NCI-H1092 (cell line): ENCODE measurements at places on chromosomes 7 and 10.

- no peak for DNase-seq
Observed at GRCh38 chr10:128103229-128103714, 23.0 kb downstream of the MKI67 start.

GRCh38 chr7:27994639-27995038 is 186.0 kb downstream of the JAZF1 start:
- DNase-seq: peak; percentile 44

- no peak for DNase-seq
Observed at GRCh38 chr10:36171953-36172940, 530.2 kb upstream of the FZD8 start.

- DNase-seq: no peak
Observed at GRCh38 chr7:18721429-18721828, 225.9 kb downstream of the HDAC9 start.

GRCh38 chr10:5812283-5813090 is 747 bp downstream of the GDI2 start:
- no peak for DNase-seq

- no peak for DNase-seq
Observed at GRCh38 chr7:154338701-154339506, 286.7 kb downstream of the DPP6 start.

DNA sequence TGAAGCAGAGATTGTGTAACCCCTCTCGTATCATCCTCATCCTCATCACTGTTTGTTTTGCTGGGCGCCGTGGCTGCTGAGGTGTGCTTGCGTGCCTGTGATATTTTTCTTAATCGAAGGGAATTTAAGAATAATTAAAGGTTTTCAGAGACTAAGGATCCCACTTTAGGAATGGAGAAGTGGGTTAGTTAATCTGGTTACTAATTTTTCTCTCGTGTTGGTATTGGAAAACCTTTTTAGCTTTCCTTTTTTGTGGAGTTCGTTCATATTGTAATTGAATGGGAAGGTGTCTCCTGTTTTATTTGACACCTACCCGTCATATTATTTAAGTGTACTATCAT is 1.3 kb downstream of the UBN2 start:
- DNase-seq: no peak

DNA sequence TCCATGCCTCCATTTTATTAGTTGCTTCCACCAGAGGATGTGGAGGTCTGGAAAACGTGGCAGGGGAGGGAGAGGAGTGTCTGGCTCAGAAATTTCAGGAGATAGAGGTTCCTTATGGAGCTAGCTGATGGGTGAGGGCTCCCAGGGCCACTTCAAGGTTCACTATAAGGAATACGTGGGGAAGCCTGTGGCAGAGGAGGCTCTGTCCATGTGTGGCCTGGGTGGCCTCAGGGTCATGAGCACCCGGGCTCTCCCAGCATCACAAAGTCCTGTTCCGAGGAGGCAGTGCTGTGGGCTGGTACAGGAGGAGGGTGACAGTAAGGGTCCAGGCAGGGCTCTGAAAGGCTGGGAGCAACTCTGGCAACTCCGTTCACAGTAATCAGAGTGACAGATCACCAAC is 24.6 kb downstream of the ARHGAP22 start:
- DNase-seq: no peak

DNA sequence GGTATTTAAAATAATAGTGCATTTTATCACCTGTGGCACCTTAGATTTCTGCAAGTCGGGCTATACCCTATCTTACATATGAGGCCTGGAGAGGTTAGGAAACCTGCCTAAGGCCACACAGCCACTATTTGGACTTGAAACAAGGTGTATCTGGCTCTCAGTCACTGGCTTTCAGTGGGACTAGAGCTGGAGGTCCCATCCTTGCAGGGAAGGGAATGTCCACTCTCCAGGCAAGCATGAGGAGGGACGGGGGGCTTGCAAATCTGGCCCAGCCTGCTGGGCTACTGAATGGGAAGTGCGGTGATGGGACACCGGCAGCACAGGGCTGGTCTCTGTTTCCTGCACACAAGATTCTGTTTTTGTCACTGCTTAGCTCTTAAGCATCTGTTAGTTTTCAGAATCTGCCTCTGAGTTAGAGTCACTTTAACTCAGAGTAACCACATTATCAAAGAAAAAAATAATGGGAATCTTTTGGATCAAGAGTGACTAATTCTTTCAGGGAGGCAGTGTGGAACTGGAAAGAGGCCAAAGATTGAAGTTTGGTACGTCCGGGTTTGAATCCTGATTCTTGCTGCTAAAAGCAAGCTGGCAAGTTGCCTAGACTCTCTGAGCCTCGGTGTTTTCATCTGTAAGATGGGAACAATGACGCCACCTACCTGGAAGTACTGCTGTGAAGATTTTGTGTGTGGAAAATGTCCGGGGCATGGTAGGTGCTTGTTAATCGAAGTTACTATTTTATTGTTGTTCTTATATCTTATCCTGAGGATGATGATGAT is 33.8 kb upstream of the HABP2 start:
- no peak for DNase-seq

- no peak for DNase-seq
Observed at GRCh38 chr7:11252011-11252607, 278.4 kb downstream of the PHF14 start.

DNA sequence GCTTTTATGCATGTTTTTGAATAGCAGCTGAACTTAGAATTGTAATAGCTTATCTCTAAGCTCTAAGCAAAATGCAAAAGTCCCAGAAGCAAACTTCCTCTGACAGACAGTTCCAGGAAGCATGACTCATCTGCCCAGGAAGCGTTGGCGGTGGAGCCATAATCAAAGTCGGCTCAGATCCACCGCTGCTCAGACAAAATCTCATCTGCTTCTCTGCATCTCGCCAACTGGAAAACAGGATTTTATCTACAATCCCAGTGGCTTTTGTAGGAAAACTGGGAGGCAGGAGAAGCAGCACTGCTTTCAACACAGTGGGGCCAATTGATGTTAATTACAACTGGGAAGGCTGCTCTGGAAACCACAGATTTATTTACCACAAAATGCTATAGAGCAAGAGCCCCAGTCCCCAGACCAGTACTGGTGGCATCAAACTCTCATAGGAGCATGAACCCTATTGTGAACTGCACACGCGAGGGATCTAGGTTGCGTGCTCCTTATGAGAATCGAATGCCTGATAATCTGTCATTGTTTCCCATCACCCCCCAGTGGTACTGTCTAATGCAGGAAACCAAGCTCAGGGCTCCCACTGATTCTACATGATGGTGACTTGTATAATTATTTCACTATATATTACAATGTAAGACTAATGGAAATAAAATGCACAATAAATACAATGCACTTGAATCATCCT is 99.9 kb downstream of the CUBN start:
- no peak for DNase-seq

- no peak for DNase-seq
Observed at GRCh38 chr10:35613597-35614226, 8.6 kb downstream of the GJD4 start.

DNA sequence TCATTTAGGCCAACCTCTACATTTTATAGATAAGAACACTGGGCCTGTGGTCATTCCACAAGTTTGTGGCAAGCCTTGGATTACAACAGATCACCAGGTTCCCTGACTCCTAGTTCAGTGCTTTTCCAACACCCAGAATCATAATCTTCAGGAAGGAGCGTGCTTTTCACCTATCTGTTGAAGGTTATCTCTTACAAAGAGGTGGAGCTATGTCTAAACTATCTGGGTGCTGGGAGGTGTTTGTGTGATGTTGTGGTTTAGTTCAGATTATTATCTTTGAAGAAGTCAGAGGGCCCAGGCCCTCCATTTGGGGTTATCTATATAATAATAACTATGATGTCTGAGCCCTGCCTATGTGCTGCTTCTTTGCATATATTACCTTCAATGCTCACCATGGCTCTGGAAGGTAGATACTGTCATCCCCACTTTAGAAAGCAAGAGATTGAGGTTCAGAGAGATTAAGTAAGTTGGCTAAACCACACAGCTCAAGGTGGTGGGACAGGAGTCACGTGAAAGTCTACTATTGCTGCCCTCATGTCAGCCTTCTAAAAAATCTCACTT is 24.0 kb downstream of the IL2RA start:
- no peak for DNase-seq

DNA sequence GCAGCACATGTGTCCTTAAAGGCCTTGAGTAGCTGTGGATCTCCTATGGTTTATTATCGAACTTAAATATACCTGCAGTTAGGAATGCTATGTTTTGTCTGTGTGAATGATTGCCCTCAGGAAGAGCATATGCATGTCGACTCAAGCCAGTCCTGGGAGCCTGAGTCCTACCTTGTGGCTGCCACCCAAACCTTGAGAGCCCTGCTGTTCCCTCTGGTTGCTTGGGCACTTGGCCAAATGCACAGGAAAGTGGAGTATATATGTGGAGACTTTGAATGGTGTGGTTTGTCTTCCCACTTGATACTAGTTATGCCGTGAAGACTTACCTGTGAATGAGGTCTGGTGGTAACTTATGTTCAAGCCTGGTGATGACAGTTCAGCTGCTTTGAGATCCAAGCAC is 409.8 kb downstream of the LRMDA start:
- no peak for DNase-seq

DNA sequence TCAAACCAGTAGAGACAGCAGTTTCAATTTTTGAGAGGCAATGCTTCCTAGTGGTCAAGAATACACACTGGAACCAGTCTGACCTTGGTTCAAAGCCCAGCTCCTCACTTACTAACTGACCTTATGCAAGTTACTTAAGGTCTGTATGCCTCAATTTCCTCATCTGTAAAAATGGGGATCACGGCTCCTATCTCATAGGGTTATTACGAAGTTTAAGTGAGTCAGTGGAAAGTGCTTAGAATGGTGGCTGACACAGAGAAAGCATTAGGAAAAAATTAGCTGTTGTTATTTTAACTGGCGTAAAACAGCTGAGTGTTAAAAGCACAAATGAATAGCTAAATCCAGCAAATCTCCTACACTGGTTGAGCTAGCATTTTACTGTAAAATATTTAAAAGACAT is 162.4 kb upstream of the LAMB4 start:
- no peak for DNase-seq

DNA sequence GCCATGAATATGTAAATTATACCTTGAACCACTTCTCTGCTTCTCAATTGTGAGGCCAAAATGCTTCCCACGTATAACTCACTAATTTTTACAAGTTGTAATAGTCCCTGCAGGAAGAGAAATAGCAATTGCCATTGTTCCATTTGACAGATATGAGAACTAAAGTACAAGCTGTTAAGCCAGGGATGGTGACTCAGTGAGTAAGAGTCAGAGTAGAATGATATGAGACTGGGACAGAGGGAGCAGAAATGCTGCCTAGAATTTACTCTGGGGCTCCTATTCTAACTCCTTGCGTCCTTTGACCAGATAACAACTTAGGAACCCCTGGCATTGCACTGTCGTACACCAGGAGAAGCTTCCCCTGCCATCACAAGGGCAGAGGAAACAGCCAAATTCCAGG is 45.1 kb upstream of the SEPTIN7 start:
- DNase-seq: no peak

- DNase-seq: no peak
Observed at GRCh38 chr7:156219307-156220077, 407.2 kb upstream of the SHH start.

DNA sequence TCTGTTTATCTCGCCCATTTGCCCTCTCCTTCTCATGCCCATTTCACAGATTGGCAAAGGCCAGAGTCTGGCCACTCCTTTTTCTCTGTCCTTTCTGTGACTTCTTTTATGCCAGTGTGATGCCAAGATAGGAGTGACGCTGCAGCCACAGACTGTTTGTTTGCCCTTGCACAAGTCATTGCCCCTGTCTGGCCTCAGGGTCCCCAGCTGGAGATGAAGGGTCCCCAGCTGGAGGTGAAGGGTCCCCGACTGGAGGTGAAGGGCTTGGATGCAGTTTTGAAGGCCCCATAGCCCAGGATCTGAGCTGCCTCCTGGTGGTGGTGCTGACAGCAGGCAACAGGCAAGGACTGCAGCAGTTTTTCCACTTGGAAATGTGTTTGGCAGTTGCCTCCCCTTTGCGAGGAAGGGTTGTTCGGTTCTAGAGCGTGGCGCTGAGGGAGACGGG is 50.8 kb upstream of the SLC29A3 start:
- no peak for DNase-seq

- DNase-seq: no peak
Observed at GRCh38 chr10:62072901-62073300, 171.4 kb downstream of the ARID5B start.

DNA sequence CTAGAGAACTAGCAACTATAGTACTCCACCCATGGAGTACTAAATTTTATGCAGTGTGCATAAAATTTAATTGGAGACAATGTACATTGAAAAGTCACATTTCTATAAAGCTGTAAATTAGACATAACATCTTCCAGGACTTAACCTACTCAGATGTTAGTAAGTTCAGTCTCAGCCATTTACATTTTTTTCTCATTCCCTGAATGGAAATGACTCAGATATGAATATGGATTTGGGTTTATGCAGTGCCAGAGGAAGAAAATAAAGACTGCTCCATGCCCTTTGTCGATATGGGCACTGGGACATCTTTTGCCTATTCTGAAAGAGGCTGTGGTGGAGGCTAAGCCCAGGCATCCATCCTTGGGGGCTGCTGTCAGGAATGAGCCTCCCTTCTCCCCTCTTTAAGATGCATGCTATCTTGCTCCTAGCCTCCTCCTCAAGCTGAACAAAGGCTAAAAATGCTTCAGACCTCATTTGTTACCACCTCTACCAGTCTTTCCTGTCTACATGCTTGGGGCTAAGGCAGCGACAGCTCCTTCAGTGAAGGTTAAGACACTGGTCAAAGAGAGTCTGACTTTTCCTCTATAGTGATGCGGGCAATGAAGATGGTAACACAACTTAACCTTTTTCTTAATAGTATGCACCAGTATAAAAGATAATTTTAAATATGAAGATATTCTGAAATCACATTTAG is 486.8 kb upstream of the ANKRD30A start:
- no peak for DNase-seq

- no peak for DNase-seq
Observed at GRCh38 chr10:43209074-43209455, 57.8 kb downstream of the RASGEF1A start.

- DNase-seq: no peak
Observed at GRCh38 chr10:113252650-113253618, 299.9 kb upstream of the HABP2 start.

DNA sequence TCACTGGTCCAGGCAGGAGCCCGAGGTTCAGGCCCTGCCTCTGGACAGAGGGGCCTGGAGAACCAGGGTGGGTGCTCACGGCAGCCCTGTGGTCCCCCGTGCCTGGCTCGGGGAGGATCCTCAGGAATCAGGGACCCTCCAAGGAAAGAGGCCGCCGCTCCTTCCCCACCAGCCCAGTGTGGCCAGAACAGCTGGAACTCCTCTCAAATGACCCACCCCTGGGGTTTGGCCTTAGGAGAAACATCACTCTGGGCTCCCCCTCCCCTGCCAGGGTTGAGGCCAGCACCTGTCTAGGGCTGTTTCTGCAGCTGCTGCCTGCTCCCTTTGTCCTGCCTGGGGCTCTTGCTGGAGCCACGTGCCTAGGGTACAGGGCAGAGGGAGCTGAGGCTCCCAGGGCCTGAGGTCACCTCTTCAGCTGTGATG is 161.0 kb downstream of the RNF216 start:
- DNase-seq: peak; percentile 39

DNA sequence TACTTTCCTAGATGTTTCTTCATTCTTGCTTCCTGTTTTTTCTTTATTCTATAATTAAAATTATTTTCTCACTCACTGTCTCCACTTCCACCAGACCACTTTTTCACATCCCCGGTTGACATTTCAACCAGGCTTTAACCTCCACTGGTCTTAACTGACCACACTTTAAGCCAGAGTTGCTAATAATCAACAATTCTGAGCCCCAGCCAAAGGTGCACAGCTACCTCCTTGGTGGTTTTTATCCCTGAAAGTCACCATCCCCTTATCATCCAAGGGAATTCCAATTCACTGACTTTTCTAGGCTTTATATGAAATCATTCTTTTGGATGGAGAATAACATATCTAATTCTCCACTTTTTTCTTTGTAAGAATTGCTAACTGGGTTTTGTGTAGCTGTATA is 138.9 kb downstream of the FRMD4A start:
- no peak for DNase-seq

GRCh38 chr7:156907656-156908055 is 14.7 kb upstream of the LMBR1 start:
- no peak for DNase-seq
